Muscle of arm (tissue), 14 donors: ENCODE measurements at places on chromosomes 4 and X.

GRCh38 chr4:85717847-85718246 lies 242.9 kb downstream of the ARHGAP24 start:
- DNase-seq = no peak

GRCh38 chr4:83556006-83556707 lies 20.2 kb downstream of the GPAT3 start:
- DNase-seq = no peak

GRCh38 chr4:98446499-98447375 lies 185.6 kb downstream of the RAP1GDS1 start:
- no peak for DNase-seq

GRCh38 chr4:159823743-159824142 lies 720.9 kb downstream of the RAPGEF2 start:
- DNase-seq = no peak

GRCh38 chr4:71941001-71941400 lies 90.8 kb upstream of the NPFFR2 start:
- no peak for DNase-seq

DNA sequence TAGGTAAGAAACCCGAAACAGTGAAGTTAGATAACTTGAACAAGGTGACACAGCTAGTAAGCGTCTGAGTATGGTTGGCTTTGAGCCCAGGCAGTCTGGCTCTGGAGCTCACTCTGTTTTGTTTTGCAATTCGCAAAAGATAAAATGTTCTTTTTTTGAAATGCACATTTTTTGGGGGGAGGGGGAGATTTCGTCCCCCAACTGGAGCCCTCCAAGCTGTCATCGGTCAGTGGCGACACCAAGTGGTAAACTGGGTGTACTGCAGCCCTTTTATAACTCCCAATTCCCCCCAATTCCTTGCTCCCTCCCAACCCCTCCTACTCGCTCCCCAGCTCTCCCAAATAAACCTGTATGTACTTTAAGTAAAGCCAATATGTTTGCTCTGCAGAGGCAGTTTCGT lies 2.8 kb upstream of the CLCN5 start:
- DNase-seq = no peak

- DNase-seq = no peak
Observed at GRCh38 chr4:8732681-8733243, 138.9 kb downstream of the HMX1 start.

GRCh38 chr4:11402192-11402591 lies 26.5 kb downstream of the HS3ST1 start:
- DNase-seq = no peak

GRCh38 chr4:107255114-107255513 lies 219.0 kb upstream of the DKK2 start:
- no peak for DNase-seq

DNA sequence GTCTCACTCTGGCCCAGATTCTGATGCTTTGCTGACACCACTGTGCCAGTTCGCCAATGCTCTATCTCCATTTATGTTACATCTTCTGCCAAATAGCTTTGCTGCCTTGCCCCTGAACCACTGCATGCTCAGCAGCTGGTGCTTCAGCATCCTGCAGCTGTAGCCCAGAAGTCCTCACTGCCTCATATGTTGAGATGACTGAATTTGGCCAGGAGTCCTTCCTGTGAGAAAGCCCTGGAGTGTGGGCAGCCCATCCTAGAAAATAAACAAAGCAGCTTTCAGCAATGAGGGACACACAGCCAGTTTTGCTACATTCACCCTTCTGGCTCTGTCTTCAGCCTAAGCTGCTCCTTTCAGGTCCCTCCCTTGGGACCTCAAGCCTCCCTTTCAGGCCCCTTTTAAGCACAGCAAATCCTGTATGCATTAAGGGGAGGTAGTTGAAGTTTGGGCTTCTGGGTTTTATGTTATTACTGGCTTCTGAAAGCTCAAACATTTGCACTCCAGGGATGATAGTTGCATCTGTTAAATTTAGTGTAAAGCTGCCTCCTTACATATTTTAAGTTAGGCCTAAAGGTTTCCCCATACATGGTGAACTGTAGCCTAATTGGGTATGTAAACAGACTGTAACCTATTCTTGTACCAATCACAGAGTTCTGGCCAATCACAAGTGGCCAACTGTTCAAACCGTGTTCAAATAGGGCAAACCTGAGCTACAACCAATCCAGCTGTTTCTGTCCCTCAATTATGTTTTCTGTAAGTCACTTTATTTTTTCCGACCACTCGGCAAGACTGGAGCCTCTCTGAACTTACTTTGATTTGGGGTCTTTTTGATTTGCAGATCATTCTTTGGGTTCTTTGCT lies 2.1 kb upstream of the TMEM165 start:
- no peak for DNase-seq

DNA sequence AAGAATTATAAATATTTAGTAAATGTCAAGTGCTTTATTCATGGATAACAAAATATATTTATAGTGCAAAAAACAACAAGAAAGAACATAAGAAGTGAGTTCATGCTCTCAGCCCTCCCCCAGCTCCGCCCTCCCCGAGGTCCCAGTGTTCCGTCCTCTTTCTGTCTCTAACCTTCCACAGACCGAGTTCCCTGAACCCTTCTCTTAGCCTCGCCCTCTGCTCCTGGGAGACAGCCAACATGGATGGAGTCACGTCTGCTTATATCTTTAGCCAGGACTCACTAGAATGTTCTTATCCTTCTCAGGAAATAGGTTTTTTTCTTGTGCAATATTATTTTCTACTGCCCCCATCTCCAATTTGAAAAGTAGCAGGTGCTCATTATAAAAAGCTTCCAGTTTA lies 40.1 kb upstream of the HELT start:
- no peak for DNase-seq

DNA sequence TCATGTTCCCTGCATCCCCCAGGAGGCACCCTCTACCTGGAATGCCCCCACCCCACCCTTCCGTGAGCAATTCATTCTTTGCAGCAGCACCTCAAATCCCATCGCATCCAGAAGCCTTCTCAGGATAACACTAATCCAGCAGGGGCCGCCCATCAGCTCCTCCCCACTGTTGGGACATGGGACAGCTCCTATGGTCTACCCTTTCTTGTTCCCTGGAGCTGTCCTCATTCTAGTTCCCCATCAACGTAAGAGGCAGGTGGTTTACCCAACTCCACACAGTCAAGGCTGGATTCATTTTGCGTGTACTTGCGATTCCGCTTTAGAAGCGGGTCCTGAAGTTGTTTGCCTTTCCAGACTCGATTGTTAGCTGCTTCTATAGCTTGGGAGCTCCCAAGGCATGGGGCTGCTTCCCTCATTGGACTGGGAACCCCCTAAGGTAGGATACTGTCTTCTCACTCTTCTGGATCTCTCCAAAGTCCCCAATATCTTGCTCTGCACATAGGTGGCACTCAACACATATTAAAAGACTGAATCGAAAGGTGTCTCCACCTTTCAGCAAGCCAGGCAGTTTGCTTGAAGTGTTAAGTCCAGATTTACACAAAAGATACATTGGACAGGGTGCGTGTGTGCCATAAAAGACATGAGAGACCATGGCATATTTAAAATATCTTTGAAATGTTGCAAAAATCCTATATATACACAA lies 942 bp upstream of the APLN start:
- no peak for DNase-seq

DNA sequence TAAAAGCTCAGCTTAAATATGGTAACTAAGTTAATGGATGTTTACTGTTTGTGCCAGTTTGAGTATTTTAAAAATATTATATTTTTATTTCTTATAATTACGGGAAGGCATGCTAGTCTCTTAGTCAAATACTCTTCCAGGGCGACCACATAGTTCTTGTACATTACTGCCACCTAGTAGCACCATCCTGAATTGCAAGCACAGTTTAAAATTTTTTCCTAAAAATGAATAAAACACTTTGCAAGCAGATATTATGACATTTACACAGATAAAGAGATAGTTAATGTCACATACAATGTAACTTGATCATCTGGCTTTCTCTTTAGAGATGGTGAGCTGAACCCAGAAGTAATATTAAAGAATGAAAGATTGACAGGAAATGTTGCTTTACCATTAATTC lies 11.5 kb downstream of the NDP start:
- no peak for DNase-seq

DNA sequence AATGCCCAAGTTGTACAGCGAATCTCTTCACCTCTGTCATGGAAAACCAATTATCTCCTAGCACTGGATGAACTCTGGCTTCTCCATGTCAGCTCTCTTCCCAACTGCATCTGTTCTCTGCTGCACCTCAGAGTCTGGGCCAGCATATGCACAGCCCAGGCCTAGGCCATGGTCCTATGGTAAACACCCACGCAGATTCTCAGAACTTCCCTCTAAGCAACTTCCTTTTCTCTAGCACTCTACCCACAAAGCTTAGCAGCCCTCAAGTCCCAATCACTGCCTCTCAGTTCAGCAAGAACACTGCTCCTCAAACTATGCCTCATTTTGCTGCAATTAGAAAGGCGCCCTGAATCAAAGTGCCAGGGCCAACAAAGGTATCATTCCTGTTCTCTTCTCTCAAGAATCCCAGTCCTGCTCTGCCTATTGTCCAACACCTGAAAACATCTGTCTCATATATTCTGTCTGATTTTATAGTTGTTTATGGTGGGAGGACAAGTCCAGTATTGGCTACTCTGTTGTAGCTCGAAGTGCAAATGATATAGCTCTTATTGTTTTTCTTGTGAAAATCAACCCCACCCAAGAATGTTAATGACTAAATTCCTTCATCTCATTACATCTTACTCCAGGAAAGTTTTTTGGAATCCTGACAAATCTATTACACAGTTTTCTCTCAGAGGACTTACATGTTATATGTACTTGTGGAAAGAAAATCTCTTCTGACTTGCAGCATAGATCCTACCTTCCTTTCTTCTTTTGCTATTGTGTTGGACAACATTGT lies 85.4 kb downstream of the DCHS2 start:
- DNase-seq = no peak

GRCh38 chr4:77021614-77022089 lies 54.1 kb downstream of the CCNI start:
- no peak for DNase-seq

DNA sequence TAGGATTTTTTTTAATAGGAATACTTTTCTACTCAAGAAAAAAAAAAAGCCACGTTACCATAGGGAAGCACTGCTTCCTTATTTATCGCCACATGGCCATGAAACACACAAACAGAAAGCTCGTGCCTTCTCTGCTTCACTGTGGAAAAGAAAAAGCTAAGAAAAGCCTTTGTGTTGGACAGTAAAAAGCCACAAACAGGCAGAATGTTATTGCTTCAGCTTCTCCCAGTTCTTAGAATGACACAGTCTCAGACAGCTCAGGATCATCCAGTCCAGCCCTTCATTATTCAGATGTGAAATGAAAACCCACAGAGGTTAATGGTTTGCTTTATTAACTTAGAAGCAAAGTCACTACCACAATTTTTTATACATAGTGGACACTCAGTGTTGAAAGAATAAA lies 181.6 kb upstream of the NOCT start:
- no peak for DNase-seq

- DNase-seq = no peak
Observed at GRCh38 chrX:118536687-118537461, 41.3 kb downstream of the DOCK11 start.

DNA sequence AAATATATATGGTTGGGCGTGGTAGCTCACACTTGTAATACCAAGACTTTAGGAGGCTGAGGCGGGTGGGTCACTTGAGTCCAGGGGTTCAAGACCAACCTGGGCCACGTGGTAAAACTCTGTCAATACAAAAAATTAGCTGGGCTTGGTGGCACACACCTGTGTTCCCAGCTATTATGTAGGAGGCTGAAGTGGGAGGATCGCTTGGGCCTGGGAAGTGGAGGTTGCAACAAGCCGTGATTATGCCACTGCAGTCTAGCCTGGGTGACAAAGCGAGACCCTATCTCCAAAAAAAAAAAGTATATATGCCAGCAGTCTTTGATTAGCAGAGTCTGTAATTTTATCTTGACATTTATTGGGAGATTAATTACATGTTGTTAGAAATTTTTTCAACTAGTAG lies 8.7 kb downstream of the EIF2S3 start:
- DNase-seq = no peak

GRCh38 chr4:55018978-55019377 lies 106.4 kb downstream of the KDR start:
- no peak for DNase-seq

- peak; percentile 13 for DNase-seq
Observed at GRCh38 chrX:84046403-84046984, 141.5 kb downstream of the RPS6KA6 start.
